ENCODE measurements at places on chromosomes 11 and 22. TPM values are rescaled to one million over a fixed set of nuclear protein-coding genes. Genes with fewer than 3 reads are reported as not detected.

DNA sequence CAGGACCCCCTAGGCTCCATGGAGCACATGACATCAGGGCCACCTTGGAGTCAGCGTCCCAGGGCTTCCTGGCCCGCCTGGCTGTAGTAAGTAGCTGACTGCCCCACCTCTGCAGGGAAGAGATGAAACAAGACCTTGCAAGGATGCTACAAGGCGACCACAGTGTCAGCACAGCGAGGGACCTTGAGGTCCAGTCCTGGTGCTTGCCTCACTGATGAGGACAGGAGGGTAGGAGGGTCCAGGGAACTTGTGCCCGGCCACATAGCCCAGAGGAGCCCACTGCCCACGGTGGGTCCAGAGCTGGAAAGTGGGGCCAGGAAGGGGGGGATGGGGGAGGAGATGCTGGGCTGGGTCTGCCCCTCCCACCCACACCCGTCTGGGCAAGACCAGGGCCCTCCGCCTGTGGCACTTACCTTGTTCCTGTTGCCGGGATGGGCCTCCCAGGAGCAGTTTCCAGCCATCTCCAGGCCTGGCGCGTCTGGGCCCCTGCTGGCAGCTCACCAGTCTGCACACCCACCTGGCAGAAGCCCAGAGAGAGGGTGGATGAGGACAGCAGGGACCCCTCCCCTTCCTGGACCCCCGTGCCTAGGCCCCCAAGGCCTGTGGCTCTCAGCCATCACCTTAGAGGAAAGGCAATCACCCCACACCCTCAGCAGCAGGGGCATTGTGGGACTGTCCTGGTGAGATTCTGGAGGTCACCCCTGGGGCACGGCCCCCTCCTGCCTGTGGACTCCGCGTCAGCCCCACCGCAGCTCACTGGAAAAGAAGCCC, 3.4 kb downstream of the MRGPRF start:
- H3K27ac ChIP-seq: no peak overlapping the region
- H3K27me3 ChIP-seq: peaks cover 15% of the 10 kb centered on the region
- H3K4me1 ChIP-seq: peaks cover 40% of the 10 kb centered on the region
- H3K4me3 ChIP-seq: no peak overlapping the region
- no peak for DNase-seq

GRCh38 chr11:74169738-74170458, 904 bp downstream of the C2CD3 start:
- H3K27ac ChIP-seq: peak overlapping the region; percentile 45
- peak overlapping the region; percentile 84 for H3K4me3 ChIP-seq

- H3K4me1 ChIP-seq: peaks cover 61% of the 10 kb centered on the region
- peak; percentile 90 for DNase-seq
- peak overlapping the region; percentile 39 for H3K4me3 ChIP-seq
- no peaks in the 10 kb centered on the region for H3K27me3 ChIP-seq
Observed at GRCh38 chr22:42959576-42960509, 55.1 kb downstream of the PACSIN2 start.

Gene MRGPRE
- total RNA-seq: not detected

DNA sequence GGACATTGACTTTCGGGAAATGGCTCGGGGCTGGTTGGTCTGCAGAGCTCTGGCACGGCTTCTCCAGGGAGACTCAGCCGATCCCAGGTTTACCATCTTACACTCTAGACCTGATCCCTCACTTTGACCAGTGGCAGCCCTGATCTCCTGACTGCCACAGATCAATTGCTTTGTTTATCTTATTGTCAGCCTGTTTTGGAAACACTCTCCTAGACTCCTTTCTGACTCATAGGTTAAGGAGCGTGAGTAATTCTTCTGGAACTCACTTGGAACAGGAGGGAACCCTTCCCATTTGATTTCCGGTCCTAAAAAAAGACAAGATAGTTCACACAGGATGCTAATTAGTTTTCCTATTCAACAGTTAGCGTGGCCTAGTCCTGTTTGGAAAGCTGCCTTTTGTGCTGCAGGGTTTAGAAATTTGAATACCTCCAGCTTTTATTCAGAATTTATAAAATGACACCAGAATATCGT, 16.0 kb upstream of the BMAL1 start:
- DNase-seq: no peak
- H3K4me3 ChIP-seq: no peak overlapping the region
- no peaks in the 10 kb centered on the region for H3K36me3 ChIP-seq
- H3K27ac ChIP-seq: peak overlapping the region; percentile 75

Gene CASP5
- not detected for total RNA-seq

GRCh38 chr11:35964841-35965240, 21.0 kb downstream of the LDLRAD3 start:
- H3K27me3 ChIP-seq: no peaks in the 10 kb centered on the region
- H3K36me3 ChIP-seq: no peaks in the 10 kb centered on the region
- H3K4me3 ChIP-seq: no peak overlapping the region
- H3K27ac ChIP-seq: no peak overlapping the region
- DNase-seq: no peak

DNA sequence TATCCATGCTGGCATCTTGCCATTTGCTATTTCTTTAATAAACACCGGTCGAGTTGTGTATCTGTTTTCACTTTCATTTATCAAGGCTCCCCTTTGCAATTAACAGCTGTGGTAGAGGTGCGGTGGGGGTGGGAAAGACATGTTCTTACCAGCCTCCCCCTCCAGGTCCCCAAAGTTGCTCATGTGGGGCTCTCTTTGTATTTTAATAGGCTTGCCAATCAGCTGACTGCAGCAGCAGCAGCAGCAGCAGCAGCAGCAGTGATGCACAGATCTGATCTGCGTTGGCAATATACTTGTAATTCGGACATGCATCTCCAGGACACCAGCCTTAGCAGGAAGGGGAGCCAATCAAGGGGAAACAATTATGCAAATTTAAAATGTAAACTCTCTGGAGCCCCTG, 40.3 kb upstream of the E2F8 start:
- no peak for DNase-seq
- H3K27ac ChIP-seq: no peak overlapping the region
- H3K27me3 ChIP-seq: no peaks in the 10 kb centered on the region

- no peak overlapping the region for H3K27ac ChIP-seq
- no peak for DNase-seq
- H3K36me3 ChIP-seq: peaks cover 68% of the 10 kb centered on the region
- no peaks in the 10 kb centered on the region for H3K27me3 ChIP-seq
Observed at GRCh38 chr22:32843300-32843699, 41.8 kb downstream of the TIMP3 start.

DNA sequence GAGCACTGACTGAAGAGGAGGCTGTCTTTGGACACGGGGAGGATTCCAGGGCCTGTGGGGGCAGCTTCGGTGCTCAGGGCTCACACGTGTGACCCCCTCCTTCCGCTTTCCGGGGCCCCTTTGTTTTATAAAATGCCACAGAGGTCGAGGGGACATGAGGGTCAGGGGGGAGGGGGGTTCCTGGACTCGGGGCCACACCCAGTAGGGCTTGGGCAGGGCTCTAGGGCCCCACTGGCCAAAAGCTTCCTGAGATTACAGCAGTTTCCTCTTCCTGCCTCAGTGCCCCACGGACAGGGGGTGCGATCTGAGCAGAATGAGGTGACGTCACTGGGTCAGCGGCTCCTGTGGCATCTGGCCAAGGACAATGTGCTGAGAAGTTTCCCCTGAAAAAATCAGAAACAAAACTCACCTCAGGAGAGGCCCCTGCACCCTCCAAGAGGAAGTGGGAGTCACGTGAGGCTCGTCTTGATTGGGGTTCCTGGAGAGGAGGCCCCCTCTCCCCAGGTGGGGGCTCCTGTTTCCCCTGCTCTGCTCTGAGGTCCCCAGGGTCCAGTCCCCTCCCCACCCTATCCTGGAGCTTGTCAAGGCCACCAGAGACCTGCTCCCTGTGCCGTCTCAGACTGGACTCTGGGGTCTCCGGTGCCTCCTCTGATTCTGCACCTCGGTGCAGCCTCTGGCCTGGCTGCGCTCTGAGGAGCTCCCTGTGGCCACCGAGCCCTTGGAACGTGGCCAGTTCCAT, 6.4 kb upstream of the IFITM3 start:
- H3K27ac ChIP-seq: no peak overlapping the region
- H3K4me1 ChIP-seq: no peaks in the 10 kb centered on the region
- no peaks in the 10 kb centered on the region for H3K36me3 ChIP-seq
- no peak for DNase-seq
- H3K4me3 ChIP-seq: no peak overlapping the region

DNA sequence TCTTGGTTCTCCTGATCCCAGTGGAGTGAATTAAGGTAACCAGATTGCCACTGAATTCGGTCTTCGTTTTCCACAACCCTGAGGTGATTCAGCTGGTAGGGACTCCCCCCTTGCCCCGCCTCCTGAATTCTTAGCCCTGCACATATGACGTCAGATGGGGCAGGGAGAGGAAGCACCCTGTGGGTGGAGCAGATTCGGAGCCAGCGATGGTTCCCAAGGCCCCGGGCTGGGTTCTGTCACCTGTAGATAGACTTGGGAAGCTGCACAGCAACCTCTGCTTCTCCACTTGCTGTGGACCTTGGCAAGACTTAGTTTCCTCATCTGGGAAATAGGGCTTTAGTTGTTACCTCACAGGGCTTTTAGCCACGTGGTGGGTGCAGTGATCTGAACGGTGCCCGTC, 67.8 kb downstream of the CTTN start:
- no peaks in the 10 kb centered on the region for H3K4me1 ChIP-seq
- H3K36me3 ChIP-seq: no peaks in the 10 kb centered on the region
- peak; percentile 35 for DNase-seq
- no peak overlapping the region for H3K27ac ChIP-seq

- no peak for DNase-seq
- H3K27me3 ChIP-seq: no peaks in the 10 kb centered on the region
- H3K4me1 ChIP-seq: no peaks in the 10 kb centered on the region
- H3K4me3 ChIP-seq: no peak overlapping the region
- H3K27ac ChIP-seq: no peak overlapping the region
Observed at GRCh38 chr11:79942090-79942489, 501.3 kb upstream of the TENM4 start.

DNA sequence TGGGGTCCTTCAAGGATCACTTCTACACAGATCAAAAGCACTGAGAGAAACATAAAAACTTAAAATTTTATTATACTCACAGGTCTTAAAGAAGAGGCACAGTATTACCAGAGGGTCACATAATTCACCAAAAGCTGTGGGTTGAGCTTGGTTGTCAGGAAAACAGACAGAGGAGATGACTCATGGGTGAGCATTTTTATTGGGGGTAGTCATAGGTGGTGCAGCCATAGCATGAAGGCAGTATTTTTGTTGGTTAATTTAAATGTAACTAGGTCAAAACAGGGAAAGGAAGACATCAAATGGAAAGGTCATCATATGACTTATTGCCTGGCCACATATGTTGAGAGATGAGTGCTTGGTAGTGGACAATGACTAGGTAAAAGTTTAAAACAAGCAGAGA, 24.2 kb downstream of the OR5B17 start:
- no peak for DNase-seq
- no peaks in the 10 kb centered on the region for H3K27me3 ChIP-seq
- H3K27ac ChIP-seq: no peak overlapping the region
- no peak overlapping the region for H3K4me3 ChIP-seq
- no peaks in the 10 kb centered on the region for H3K36me3 ChIP-seq

Gene OR52N4
- not detected for total RNA-seq

DNA sequence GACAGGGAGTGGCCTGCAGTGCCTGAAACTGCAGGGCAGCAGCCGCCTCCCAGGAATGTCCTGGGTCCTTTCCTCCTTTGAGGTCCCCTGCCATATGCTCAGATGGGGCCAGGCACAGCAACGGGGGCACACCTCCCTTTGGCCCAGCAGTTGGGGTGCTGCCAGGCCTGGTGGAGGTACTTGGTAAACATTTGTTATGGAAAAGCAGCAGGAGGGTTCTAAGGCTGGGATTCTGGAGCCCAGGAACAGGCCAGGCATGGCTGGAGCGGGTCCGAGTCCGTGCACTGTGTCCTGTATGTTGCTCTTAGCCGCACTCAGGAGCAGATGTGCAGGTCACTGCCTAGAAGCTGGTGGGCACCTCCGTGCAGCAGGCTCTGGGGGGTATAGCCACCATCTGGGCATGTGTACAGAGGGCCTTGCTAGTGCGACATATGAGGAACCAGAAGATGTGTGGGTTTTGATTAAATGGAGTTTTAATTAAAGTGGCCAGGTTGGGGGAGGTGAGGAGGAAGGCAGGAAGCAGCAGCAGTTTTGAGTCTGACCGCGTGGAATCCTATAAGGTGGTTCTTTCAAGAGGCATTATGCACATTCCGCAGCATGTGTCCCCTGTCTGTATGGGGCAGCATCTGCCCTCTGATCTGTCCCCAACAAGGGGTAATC, 1.5 kb downstream of the ADORA2A start:
- H3K27ac ChIP-seq: no peak overlapping the region
- no peak for DNase-seq
- no peaks in the 10 kb centered on the region for H3K27me3 ChIP-seq
- peaks cover 3% of the 10 kb centered on the region for H3K4me1 ChIP-seq

DNA sequence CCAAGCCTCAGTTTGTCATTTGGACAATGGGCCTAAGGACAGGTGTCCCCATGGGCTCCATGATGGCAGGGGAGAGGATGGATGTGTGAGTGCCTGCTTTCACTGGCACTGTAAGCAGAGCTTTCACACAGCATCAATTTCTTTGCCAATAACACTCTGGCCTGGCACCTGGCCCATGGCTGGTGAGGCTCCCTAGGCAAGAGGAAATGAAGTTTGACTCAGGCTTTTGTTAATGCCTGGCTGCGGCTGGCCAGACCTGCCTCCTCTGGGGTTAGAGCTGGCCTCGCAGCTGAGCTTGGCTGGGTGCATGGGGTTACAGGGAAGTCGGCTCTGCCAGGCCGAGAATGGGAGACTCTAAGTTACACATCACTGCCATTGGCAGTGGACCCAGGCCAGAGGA, 30.0 kb upstream of the SEZ6L start:
- H3K4me3 ChIP-seq: no peak overlapping the region
- H3K4me1 ChIP-seq: no peaks in the 10 kb centered on the region
- DNase-seq: no peak
- peaks cover 29% of the 10 kb centered on the region for H3K27me3 ChIP-seq
- no peaks in the 10 kb centered on the region for H3K36me3 ChIP-seq

DNA sequence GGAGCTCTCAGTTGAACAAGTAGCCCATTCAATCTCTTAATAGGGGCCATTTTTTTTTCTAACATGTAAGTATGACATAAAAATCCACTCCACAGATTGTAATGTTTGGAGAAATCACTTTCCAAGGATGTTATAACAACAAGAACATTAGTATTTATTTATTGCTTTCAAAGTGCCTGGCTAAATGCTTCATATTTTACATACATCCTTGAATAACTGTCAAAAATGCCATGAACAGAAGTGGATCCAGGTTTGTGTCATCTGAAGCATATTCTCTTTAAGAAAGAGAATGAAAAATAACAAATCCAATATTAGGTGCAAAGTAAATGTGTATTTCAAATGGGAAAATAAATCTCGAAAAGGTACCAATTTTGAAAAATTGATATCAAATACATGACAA, 344.0 kb upstream of the FAT3 start:
- no peaks in the 10 kb centered on the region for H3K4me1 ChIP-seq
- H3K4me3 ChIP-seq: no peak overlapping the region
- H3K27ac ChIP-seq: no peak overlapping the region

Data from PC-9 (cell line).